NCI-H2171 treated with DMSO at 0.1 percent for 48 hours (cell line): ENCODE measurements at places on chromosomes 12 and 14.

DNA sequence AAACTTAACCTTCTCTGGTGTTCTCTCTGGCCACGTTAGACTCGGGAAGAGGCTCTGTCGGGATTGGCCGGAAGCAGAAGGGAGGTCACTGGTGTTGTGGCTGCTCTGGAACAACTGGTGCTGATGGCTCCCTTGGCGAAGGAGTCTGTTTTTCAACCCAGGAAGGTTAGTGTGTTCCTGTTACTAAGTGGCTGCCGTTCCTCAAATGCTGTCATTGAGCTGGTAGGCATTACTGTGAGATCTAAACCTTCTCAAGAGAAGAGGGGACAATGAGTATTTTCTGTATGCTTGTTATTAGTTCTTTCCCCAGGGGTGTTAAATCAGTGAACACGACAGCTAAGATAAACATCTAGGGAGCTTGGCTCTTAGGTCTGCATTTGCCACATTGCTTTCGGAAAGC, 18.3 kb downstream of the POP5 start:
- DNase-seq: no peak

DNA sequence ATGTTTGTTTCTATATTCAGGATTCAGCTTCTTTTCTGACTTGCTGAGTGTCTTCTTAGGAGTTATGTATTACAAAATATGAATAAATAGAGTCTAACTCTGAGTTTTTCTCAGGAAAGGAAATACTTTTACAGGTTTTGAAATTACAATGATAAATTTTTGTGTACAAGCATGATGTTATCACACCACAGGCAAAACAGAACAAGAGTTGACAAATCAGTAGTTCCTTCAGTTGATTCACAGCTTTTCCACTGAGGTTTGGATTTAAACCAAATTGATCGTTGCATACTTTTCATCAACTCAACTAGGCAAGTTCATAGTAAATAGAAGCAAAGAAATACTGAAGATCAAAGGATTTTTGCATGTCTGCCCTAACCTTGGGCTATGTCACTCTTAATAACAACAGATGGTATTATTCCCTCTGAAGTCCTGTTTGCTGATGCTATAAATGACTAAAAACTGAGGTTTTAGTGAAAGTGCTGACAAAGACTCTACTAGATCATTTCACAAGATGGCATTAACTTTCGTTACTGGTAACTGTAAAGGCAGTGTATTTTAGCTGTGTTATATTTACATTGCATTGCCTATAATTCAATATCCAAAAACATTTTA, 520.2 kb downstream of the FLRT2 start:
- no peak for DNase-seq

GRCh38 chr14:93014058-93015023, 91.4 kb downstream of the CHGA start:
- peak; percentile 27 for DNase-seq

GRCh38 chr12:32332446-32332845, 66.9 kb upstream of the FGD4 start:
- DNase-seq: no peak

DNA sequence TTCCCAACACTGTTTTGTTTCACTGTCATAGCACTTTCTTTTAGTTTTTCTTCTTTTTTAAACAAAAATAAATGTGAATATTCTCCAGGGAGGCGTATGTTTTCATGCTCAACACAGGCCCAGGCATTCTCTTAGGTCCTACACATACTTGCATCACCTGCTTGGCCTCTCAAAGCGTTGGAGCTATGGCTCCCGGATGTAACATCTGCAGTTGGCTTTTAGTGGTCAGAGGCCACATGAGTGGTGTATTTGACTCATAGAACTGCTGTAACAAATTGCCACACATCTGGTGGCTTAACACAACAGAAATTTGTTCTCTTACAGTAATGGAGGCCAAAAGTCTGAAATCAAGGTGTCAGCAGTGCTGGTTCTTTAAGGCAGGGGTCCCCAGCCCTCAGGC, 44.6 kb upstream of the VRK1 start:
- DNase-seq: no peak

DNA sequence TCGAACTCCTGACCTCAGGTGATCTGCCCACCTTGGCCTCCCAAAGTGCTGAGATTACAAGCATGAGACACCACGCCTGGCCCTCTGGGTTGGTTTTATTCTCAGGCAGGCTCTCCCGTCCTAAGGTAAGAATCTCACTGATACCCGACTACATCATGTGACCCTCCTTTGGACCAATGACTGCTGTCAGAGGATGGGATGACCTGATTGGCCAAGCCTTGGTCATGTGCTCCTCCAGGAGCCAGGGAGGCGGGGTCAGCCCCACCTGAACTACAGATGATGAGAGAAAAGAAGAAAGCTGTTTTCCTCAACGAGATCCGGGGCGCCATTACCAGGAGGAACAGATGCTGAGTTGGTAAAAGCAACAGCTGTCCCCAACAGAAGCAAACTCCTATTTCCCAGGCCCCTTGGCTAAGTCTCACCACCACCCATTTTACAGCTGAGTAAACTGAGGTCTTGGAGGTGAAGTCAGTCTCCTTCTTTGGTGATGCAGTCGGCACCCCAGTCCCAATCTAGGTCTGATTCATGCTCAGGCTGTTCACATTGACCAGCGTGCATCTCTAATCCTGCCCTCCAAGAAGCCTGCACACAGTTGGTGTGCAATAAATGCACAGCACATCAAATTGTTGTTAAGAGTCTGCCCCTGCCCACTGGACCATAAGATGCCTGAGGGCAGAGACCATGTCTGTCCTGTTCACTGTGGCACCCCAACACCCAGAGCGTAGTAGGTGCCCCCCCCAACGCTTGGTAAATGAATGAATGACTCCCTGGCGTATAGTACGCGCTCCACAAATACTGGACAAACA, 118.8 kb downstream of the SCARB1 start:
- DNase-seq: peak; percentile 99

DNA sequence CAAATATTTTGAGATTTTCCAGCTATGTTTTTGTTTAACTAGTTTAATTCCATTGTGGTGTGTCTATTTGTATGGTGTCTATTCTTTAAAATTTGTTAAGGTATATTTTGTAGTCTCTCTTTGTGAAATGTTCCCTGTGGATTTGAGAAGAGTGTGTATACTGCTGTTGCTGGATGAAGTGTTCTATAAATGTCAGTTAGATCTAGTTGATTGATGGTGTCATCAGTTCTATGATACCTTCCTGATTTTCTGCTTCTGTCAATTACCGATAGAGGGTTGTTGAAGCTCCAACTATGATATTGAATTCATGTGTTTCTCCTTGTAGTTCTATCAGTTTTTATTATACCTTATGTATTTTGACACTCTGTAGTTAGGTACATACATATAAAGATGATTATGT, 53.1 kb downstream of the FUT8 start:
- DNase-seq: peak; percentile 42

- DNase-seq: no peak
Observed at GRCh38 chr12:40261937-40262336, 37.1 kb downstream of the LRRK2 start.

- no peak for DNase-seq
Observed at GRCh38 chr14:65731933-65732506, 319.5 kb downstream of the FUT8 start.

GRCh38 chr14:73944432-73945158, 5.3 kb downstream of the FAM161B start:
- DNase-seq: no peak

DNA sequence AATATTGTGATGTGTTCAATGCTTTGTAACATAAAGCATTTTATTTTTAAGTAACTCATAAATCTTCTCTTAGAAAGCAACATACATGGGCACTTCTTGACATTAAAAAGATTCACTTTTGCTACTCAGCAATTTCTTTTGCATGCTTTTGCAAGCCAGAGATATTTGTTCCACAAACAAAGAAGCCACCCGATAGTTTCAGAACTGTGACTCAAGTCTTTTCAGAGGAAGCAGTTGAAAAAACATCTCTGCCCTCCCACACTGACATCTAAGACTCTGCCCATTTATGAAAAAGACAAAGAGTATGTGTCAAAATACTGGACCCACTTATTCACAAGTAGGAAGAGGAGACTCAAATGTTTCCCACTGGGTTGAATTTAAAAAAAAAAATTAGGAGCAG, 7.5 kb downstream of the APPL2 start:
- DNase-seq: no peak

DNA sequence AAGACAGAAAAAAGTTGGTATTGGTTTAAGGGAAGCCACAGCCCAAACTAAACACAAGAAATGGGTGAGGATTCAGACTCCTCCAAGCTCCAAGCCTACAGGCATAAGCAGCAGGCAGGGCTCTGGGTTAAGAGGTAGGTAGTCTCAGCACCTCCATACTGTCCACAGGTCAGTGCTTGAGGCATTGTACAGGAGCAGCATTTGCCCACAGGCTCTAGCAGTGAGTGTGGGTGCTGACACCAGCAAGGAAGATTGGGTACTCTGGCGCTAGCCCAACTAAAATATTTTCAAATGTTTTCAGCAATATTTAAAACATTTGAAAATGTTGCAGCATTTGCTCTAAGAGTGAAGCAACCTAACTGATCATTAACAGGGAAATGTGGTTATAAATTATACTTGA, 33.1 kb downstream of the FERMT2 start:
- DNase-seq: no peak
